Parietal lobe (tissue), 2 donors: ENCODE measurements at places on chromosomes 12 and 14. TPM values are rescaled to one million over a fixed set of nuclear protein-coding genes. Genes with fewer than 3 reads are reported as not detected.

SDS gene
- total RNA-seq, result not detected

FERMT2 gene
- 98.3 TPM for total RNA-seq

CNTN1 gene
- 297 TPM for total RNA-seq

OR4E2 gene
- total RNA-seq, result not detected

NOS1 gene
- 4.4 TPM for total RNA-seq

PAH gene
- total RNA-seq, result not detected

CCDC197 gene
- not detected for total RNA-seq

E2F7 gene
- 5.0 TPM for total RNA-seq

ATL1 gene
- total RNA-seq, result 85.1 TPM

CREBL2 gene
- 25.7 TPM for total RNA-seq

INHBE gene
- total RNA-seq, result not detected

RHEBL1 gene
- total RNA-seq, result 0.63 TPM

TMEM63C gene
- 21.6 TPM for total RNA-seq

RASSF9 gene
- total RNA-seq, result 0.94 TPM

PLEKHG7 gene
- not detected for total RNA-seq

IL26 gene
- not detected for total RNA-seq

NINJ2 gene
- total RNA-seq, result 0.63 TPM

KRT74 gene
- not detected for total RNA-seq

NOXRED1 gene
- total RNA-seq, result 0.94 TPM

SPX gene
- 0.31 TPM for total RNA-seq

BDKRB1 gene
- total RNA-seq, result not detected

B4GALNT3 gene
- total RNA-seq, result 4.7 TPM

LUM gene
- 4.4 TPM for total RNA-seq

RD3L gene
- total RNA-seq, result not detected

ENDOU gene
- not detected for total RNA-seq

METAP2 gene
- 50.1 TPM for total RNA-seq

NDUFA12 gene
- total RNA-seq, result 65.4 TPM

KLRB1 gene
- total RNA-seq, result not detected

FAM181A gene
- 1.6 TPM for total RNA-seq

TEX52 gene
- not detected for total RNA-seq

SERPINA4 gene
- not detected for total RNA-seq

FOXG1 gene
- total RNA-seq, result 80.4 TPM

NID2 gene
- total RNA-seq, result 6.9 TPM

RTL1 gene
- not detected for total RNA-seq

IAPP gene
- total RNA-seq, result not detected

PLEKHA5 gene
- total RNA-seq, result 141 TPM

SYCP3 gene
- 1.3 TPM for total RNA-seq

ACRBP gene
- total RNA-seq, result 1.6 TPM

DENND5B gene
- total RNA-seq, result 85.1 TPM

RNU4-1 gene
- total RNA-seq, result under 0.01 TPM

ACADS gene
- total RNA-seq, result 5.3 TPM

MGAT2 gene
- 29.1 TPM for total RNA-seq

GRIN2B gene
- 243 TPM for total RNA-seq

MANSC4 gene
- 0.63 TPM for total RNA-seq

RASSF8 gene
- total RNA-seq, result 21.6 TPM

NPC2 gene
- 16.6 TPM for total RNA-seq

MSI1 gene
- 15.0 TPM for total RNA-seq

REP15 gene
- 4.7 TPM for total RNA-seq

VPS29 gene
- total RNA-seq, result 118 TPM

HSPB8 gene
- total RNA-seq, result 1.6 TPM

SLC25A47 gene
- total RNA-seq, result not detected
